Fibroblast of villous mesenchyme (primary cell): ENCODE measurements at places on chromosomes 7 and 10. TPM values are rescaled to one million over a fixed set of nuclear protein-coding genes. Genes with fewer than 3 reads are reported as not detected.

Gene MYH16
- total RNA-seq: not detected in 2 replicates

Gene SORCS3
- total RNA-seq: not detected in 2 replicates

Gene GPR15LG
- not detected in 2 replicates for total RNA-seq

Gene DNMBP
- 27.6 and 31.2 TPM in 2 replicates for total RNA-seq

Gene SFTPA1
- not detected in 2 replicates for total RNA-seq

Gene C10orf53
- total RNA-seq: not detected in 2 replicates

Gene LRCH4
- 22.5 and 31.9 TPM in 2 replicates for total RNA-seq

Gene IFIT1B
- under 0.01 TPM in 1 of 2 replicates, not detected in the other for total RNA-seq

Gene ANKRD7
- 0.86 and 1.3 TPM in 2 replicates for total RNA-seq

Gene EEPD1
- total RNA-seq: 5.2 and 9.3 TPM in 2 replicates

Gene IL2RA
- total RNA-seq: under 0.01 TPM in 1 of 2 replicates, not detected in the other

Gene CTTNBP2
- 1.3 and 3.2 TPM in 2 replicates for total RNA-seq

Gene STEAP4
- total RNA-seq: under 0.01 TPM in 2 replicates

Gene UCMA
- not detected in 2 replicates for total RNA-seq

Gene TIAL1
- total RNA-seq: 40.9 and 66.9 TPM in 2 replicates

Gene SH2D4B
- under 0.01 TPM in 1 of 2 replicates, not detected in the other for total RNA-seq

Gene HEPACAM2
- not detected in 2 replicates for total RNA-seq

Gene RBM28
- total RNA-seq: 7.3 and 11.9 TPM in 2 replicates

Gene PHKG1
- total RNA-seq: 0.43 and 0.64 TPM in 2 replicates
